NCI-H748 treated with DMSO at 0.1 percent for 48 hours (cell line): ENCODE measurements at places on chromosomes 2 and 18.
A peak's percentile ranks its signal among the peaks of the same experiment; 100 is the strongest.

DNA sequence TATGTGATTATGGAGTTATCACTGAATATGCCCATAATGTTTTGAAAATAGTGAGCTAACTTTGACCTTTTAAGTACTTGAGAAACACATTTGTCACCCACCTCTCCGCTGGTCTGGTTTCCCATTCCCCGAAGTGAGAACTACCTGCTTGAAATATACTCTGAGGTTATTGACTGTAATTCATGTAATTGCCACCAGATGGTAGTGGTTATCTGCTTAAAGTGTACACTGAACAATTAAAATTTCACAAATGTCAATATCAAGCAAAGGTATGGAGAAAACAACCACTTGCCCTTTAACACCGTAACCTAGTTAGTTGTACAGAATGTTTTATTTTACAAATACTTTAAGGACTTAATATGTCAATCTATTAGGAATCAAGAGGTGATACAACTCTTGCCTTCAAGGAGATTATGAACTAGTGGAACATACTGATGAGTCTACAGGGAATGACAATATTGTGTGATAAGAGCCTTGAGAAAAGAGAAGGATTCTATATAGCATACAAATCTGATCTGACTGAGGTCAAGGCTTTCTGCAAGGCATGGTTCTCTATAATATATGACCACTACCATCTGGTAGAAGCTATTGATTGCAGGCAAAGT, 316.8 kb upstream of the KCNH7 start:
- peak; percentile 78 for DNase-seq

GRCh38 chr2:113236367-113237159, 42.2 kb downstream of the PAX8 start:
- no peak for DNase-seq

GRCh38 chr18:3450012-3450798, at the start of gene TGIF1:
Gene TGIF1, plus strand, starts transcription at chr18:3450172. Its CDS starts 318 bp downstream, at chr18:3450490.
- peak; percentile 65 for DNase-seq

- DNase-seq: no peak
Observed at GRCh38 chr2:220893411-220893810, 678.7 kb downstream of the EPHA4 start.

GRCh38 chr2:152453129-152453911, 118.3 kb downstream of the FMNL2 start:
- DNase-seq: no peak

- DNase-seq: no peak
Observed at GRCh38 chr2:7685342-7686015, 768.3 kb downstream of the RNF144A start.

GRCh38 chr2:149042881-149043280, 4.4 kb downstream of the LYPD6B start:
- no peak for DNase-seq

DNA sequence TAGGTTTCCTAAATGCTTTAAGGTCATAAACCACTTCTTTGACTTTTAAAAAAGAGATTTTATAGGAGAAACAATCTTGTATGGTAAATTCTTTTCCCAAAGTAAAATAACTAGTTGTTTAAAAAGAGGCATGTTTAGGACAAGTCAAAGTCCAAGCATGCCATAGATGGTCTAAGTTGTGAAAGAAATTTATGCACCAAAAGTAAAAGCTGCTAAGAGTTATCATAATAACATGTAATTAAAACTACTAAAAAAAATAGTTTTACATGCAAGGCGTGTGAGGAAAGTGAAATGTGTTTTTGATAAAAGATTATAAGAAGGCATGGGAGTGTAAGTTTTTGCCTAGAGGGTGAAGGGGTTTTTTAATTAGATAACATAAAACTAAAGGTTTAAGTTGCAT, 22.5 kb downstream of the FAM210A start:
- DNase-seq: no peak

DNA sequence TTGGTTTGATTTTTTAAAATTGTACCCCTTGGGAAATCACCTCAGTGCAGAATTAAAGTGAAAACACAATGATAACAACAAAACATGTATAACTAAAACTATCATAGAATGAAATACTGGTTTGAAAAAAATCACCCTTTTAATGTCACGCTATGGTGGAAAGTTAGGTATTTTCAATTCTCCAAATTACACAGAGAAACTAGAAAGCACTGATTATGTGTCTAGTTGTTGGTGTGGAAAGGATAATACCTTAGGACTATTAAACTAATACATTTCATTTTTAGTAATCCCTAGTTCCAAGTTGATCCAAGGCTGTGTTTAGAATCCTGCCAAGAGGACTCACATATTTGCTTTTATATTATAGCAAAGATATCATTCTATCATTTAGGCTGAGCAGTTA, 71.2 kb downstream of the NUP35 start:
- DNase-seq: no peak

GRCh38 chr2:181305301-181306123, 151.7 kb upstream of the ITGA4 start:
- DNase-seq: peak; percentile 16

DNA sequence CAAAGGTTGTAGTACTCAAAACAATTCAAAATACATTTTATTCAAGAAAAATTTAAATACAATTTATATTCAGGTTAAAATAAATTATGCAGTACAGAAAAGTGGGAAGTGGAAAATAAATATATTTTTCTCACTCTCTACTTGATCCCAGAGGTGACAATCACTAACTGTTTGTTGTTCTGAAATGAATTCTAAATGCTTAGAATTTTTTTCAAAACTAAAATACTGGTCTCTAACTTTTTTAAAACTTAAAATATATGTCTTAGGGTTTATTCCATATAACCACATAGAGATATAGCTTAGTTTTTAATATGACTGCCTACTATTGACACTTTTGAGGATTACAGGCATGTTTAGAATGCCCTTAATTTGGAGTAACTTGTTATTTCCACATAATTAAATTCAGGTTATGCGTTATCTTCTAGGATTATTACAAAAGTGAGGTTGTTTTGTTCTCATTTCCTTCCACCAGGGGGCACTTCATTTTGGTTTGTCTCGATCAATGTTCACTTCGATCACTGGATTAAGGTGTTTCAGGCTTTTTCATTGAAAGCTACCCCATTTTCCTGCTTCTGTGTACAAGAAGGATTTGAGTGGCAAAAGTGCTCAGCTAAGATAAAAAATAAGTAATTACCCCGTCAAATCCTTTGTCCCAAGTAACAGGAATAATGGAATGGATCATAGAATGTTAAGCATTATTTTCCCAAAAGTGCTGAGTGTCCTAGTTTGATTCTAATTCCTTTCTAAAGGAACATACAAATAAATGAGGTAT, 27.1 kb upstream of the TFPI start:
- peak; percentile 76 for DNase-seq

DNA sequence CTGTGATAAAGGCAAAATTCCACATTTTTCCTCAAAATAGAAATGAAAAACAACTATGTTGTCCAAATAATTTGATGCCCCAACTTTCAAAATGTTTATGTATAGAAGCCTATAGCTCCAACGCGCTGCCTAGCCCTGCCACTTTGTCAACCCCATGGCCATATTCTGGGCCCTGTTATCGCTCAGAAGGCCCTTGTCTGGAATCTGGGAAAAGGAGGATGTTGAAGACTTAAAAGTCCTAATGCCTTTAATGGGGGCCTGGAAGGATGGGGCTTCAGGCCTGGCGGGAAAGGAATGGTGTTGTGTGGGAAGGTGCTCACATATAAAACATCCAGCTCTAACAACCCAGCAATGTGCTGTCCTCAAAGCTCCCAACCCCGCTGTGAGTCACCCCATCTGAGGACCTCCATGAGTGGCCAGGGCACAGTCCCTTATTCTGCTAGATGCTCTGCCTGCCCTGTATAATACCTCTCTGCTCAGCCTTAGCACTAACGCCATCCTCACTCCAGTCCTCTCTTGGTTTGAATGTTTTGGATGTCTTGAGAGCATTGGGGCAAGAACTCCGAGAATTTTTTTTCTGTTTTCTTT, 86.0 kb downstream of the ACSL3 start:
- DNase-seq: no peak

DNA sequence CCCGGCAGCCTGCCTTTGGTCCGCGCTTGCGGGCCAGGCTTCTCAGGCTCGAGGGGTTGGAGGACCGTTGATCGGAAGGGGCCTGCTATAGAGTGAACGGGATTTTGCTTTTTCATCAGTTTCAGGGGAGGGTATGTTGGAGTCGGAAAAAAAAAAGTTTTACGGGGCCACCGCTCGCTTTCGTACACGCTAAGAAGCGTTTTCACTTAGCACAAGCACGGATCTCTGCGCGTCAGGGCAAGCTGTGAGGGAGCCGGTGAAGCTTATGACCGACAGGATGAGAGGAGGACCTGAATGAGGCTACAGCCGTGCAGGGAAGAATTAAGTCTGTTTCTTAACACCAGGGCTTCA, 443 bp downstream of the CPSF3 start:
- no peak for DNase-seq

DNA sequence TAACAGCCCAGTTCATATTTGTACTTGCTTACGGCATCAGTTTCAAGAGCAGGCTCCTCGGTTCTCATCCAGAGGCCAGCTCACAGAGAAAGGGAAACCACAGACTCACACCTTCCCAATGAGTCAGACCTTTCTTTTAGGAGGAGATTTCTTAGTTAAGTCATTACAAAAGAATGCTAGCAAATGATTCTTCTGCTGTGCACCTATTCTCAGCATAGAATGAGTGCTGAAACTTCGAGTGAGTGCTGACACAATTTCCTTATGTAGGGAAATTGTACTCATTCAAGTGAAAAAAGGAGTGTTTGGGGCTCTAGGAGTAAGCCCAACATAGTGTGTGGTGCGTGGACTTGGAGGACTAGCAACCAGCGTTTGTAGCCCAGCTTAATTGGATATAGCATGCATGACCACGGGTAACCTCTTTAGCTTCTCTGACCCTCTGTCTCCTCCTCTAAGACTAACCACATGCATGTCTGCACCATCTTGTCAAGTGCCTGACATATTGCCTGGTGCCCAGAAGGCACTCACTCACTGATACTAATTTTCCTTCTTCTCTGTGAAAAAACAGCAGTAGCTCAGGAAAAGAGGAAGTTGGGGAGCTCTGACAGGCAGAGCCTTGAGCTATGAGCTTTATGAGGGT, 87.0 kb downstream of the ALPK2 start:
- no peak for DNase-seq

- DNase-seq: no peak
Observed at GRCh38 chr2:132438691-132439090, 22.1 kb downstream of the GPR39 start.

DNA sequence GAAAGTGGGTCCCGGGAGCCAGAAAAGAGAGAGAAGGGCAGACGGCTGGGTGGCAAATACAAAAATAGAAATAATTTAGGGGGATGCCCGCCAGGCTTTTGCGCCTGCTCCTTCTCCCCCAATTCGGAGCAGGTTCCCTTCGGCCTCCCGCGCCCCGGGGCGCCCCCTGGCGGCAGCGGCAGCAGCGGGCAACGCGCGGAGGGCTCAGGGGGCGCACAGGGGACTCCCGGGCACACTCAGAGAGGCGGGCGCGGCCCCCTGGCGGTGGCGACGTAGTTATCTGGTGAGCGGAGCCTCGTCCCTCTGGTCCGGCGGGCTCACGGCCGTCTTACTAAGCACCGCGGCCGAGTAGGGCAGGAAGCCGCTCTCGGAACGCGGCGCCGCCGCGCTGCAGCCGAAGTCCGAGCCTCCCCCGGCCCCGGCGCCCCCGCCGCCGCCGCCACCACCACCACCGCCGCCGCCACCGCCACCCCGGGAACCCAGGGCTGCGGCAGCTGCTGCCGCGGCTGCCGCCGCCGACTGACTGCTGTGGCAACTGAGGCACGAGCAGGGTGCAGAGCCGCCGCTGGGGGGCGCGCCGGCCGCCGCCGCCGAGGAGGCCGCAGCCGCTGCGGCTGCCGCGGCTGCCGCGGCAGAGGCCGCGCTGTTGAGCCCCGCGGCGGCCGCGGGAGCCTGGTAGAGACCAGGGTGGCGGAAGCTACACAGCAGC, 3.8 kb downstream of the EVX2 start:
- DNase-seq: peak; percentile 85
